Activated naive CD4-positive, alpha-beta T cell treated with anti-CD3 and anti-CD28 coated beads for 36 hours (primary cell): ENCODE measurements at places on chromosomes 5 and 9.

DNA sequence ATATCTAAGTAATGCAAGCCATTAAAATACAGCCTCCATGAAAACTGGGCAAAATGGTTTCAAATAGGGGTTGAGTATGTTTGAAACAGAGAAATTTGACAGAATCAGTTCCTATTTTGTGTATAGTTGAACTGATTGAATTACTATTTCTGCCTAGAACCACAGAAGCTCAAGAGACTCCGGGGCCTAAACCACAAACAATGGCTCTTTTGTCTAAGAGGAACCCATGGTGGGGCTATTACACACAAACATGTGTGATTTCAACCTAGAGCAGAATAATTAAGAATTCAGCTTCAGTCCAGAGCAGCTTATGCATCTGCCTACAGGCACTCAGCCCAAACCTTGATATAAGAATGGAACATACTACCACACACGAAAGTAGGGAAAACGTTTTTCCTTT, 171.2 kb upstream of the MPDZ start:
- no peak for DNase-seq

DNA sequence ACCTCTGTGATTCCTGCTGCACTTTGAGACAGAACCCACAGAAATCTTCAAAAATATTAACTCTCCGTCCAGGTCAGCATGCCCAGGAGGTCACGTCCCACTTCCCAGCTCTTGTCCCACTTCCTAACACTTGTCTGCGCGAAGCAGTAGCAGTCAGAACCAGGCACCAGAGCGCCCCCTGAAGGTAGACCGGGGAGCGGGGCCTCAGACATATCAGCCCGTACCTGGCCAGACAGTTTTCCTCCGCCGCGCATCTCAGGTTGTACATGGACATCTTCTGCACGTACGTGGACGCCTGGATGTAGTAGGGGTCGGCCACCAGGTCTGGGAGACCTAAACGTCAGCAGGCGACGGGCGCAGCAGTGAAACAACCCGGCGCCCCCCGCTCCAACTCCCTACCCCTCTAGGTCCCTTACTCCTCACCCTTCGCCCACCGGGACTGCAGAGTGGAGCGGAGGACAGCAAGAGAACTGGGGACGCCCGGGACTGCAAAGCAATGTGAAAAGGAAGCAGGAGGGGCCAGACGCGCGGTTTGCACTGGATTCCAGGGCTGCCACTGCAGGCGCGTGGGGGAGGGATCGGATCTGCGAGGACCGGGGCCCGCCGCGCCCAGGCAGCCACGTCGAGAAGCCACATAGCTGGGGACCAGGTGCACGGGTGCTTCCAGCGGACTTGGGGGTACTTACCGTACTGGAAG, 1.2 kb downstream of the LOX start:
- peak; percentile 77 for DNase-seq

GRCh38 chr5:88944751-88945531, 62.0 kb upstream of the MEF2C start:
- no peak for DNase-seq

DNA sequence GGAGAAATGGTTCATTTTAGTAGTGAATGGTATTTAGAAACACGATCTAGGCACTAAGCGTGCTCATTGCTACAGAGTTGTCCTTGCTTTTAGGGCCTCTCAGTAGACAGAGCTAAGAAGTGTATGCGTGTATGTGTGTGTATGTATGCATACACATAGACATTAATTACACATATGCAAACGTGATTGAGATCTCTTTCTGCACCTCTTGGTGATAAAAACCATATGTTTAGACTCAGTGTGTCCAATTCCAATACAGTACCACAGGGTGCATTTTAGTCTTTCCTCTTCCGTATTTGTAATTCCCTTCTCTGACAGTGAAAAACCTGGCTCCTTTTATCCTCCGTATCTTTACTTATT, 13.1 kb downstream of the TRIO start:
- no peak for DNase-seq

GRCh38 chr5:110087829-110088228, 398.1 kb downstream of the MAN2A1 start:
- DNase-seq: no peak

DNA sequence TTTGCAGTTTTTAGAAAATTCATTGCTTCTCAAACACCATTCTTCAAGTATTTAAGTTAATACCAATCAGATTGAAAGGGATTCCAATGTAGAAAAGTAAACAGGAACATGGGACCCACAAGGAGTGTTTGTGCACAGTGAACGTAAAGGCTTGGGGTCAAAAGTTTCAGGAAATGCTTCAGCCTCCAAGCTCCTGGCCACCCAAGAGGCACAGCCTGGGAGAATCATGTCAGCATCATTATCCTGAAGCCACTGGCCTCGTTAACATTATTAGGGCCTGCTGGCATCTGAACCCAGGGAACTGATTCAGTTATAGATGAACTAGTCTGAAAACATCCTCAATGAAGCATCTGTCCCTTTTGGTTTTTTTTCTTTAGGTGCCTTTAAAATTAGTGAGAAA, 122.9 kb downstream of the NXNL2 start:
- no peak for DNase-seq

GRCh38 chr5:95861221-95861863, 38.8 kb upstream of the GLRX start:
- DNase-seq: no peak

- peak; percentile 81 for DNase-seq
These were observed 2.8 kb upstream of the CCIN start for GRCh38 chr9:36166168-36166927.

GRCh38 chr5:41629897-41630296, 119.5 kb upstream of the PLCXD3 start:
- DNase-seq: no peak

- no peak for DNase-seq
These were observed 51.5 kb downstream of the MRPS30 start for GRCh38 chr5:44860267-44860666.

GRCh38 chr5:172322028-172322965, 38.7 kb upstream of the UBTD2 start:
- DNase-seq: no peak

DNA sequence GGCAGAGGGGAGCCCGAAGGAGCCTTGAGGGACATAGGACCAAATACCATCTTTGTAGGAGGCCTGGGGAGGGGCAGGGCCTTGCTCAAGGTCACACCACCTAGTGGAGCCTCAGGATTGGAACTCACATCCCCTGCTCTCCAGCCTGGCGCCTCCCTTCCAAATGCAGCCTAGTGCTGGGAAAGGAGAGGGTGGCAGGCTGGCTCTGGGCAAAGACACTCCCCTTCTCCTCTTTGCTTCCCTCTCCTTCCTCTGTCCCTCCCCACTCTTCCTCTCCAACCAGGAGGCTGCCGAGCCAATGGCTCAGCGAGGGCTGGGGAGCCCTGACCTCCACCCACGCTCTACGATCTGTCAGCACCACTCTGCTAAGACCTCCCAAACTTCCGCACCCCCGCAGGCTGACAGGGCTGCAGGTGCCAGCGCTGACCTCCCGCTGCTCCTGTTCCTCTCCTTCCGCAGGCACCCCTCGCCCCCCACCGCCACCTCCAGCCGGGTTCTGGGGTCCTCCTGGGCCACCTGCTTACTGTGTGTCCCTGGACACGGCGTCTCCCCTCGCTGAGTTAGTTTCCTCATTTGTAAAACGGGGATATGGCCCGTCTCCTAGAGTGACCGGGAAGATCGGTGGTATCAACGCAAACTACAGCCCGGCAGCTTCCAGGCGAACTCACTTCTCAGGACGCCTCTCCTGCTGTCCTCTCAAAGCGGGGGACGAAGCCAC, 52.9 kb downstream of the C9orf50 start:
- DNase-seq: no peak

- no peak for DNase-seq
These were observed 213.2 kb downstream of the EPB41L4A start for GRCh38 chr5:112205846-112206245.

GRCh38 chr9:29976981-29977380, 2403.7 kb upstream of the C9orf72 start:
- no peak for DNase-seq

GRCh38 chr9:129382281-129383018, 204.4 kb upstream of the IER5L start:
- DNase-seq: no peak

DNA sequence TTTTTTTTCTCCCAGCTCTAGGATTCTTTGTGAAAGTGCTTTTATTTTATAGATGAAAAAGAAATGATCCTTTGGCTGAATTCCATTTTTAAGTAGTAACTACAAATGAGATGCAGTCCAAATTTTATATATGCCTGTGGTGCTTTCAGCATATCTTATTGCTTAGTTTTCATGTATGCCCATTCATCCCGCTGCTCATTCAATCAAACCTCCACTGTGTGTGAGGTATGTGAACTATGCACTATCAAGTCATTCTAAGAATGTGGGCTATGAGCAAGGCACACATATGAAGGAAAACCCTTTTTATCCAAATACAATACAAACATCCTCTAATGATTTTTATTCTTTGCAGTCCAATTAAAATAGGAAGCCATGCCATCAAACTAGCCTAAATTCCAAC, 1069.1 kb upstream of the DMAC1 start:
- no peak for DNase-seq

- no peak for DNase-seq
These were observed 2.8 kb downstream of the ASB6 start for GRCh38 chr9:129639034-129639630.
